ENCODE measurements at places on chromosomes 5 and 9. TPM values are rescaled to one million over a fixed set of nuclear protein-coding genes. Genes with fewer than 3 reads are reported as not detected.

DNA sequence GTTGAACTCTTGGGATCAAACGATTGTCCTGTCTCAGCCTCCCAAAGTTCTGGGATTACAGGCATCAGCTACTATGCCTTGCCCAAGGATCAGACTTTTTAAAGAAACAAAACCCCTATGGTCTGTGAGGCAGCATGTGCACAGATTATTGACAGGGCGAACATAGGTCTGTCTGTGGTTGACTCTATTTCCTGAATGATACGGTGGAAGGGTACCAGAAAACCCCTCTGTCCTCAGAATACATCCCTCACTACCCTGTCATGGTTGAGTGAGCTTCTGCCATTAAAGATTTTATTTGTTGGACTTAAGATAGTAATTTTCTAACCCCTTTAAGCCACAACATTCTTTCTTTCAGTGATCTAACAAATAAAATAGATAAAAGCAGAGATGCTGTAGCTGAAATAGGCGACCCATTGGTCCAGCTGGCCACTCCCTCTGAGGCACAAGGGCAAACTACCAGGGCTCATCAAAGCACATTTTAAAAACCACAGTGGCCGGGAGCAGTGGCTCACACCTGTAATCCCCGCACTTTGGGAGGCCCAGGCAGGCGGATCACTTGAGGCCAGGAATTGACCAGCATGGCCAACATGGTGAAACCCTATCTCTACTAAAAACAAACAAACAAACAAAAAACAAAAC, 84.9 kb upstream of the ANKRD55 start:
- DNase-seq, result no peak

Gene PTGES
- 0.41 TPM for total RNA-seq

DNA sequence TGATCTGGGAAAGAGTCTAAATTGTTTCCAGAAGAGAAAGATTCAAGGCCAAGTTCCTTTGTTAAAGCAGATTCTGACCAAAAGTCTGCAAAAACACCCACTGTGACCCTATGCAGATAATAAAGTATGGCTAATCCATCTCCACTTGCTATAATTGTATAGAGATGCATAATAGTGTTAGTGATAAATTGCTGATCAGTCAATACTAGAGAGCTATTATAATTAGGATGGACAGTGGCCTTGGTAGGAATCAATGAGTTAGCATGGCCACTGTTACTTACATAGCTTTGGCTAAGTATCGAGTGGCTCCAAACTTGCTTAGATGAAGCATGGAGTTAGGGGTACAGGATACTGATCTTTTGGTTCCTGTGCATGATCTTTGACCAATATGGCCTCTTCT, 683.4 kb upstream of the MEF2C start:
- DNase-seq, result no peak

GRCh38 chr5:103114440-103114839, 5.5 kb downstream of the GIN1 start:
- no peak for DNase-seq

- DNase-seq, result peak; percentile 65
Measured at GRCh38 chr9:98222885-98223691, 30.7 kb upstream of the CORO2A start.

DNA sequence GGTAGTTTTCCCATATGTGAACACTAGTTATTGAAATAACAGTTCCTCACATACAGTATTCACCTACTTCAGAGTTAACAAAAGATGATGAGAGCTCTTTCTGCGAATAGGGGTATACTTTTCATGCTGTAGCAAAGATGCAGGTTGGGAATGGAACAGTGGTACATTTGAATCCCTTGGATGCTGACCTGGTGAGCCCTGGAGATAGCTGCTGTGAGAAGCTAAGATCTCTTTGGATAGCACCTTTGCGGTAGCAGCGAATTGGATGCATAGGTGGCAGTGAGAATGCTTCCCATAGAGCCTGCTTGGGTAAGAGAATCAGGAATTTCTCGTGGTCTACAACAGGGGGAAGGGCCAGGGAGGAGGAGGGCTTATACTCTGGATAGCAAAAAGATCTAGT, 61.2 kb downstream of the NUP214 start:
- DNase-seq, result no peak

GRCh38 chr5:86890375-86890774, 272.6 kb downstream of the COX7C start:
- no peak for DNase-seq

Gene KCNV2
- not detected for total RNA-seq

DNA sequence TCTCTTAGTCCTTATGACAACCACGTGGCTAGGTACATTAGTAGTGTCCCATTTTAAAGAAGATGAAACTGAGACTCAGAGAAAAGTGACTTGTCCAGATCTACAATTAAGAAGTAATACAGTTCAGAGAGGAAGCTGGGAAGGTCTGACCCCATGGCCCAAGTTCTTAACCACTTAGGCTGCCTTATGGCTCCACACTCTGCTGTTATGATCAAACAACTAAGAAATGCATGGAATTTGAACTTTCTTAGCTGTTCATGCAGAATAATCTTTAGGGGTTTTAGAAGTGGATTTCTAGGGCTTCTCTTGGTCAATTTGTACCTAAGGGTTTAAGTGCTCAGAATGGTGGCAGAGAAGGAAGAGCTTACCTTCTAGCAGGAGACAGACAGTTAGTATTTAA, 128.0 kb upstream of the MSX2 start:
- DNase-seq, result no peak

Gene BTNL8
- total RNA-seq, result 0.13 TPM

Gene SPINK13
- total RNA-seq, result not detected

DNA sequence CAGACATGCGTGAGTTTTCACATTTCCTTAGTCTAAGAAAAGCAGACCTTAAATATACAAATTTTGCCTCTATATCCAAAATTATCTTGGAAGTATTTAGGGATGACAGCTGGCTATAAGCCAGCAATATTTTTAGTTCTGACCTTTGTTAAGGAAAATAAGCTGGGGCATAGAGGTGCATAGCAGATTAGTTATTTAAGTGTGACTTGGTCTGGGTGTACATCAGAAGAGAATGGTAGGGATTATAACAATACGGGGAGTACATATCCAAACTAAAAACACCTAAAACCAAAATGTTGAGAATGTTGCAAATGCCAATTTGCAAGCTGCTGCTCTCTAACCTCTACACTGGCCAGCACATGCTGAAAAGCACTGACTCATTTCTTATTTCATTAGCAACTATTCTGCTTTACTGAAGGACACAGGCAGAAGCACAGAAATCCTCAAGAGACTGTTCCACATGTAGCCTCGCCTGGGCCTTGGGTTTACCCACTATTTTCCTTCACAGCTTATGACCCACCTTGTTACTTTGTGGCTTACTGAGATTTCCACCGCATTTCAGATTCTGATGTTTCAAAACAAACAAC, 22.3 kb downstream of the LEAP2 start:
- no peak for DNase-seq

GRCh38 chr9:75084081-75084672, 3.8 kb downstream of the NMRK1 start:
- no peak for DNase-seq

DNA sequence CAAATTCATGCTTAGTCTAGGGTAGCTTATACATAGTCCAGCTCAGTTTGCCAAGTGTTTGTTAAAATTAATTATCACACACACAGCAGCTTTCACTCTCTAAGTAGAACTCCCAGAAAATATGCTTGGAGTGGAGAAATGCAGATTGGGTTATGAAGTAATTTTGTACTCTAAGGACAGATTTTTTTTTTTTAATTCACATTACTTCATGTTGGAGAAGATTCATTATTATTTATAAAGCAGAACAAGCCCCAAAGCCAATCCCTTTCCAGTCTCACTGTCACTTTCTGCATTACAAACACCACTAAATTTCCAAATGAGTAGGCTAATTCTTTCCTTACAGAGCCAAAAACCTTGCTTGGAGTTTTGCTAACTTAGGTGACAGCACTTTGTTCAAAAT, 11.7 kb upstream of the C9orf72 start:
- no peak for DNase-seq

DNA sequence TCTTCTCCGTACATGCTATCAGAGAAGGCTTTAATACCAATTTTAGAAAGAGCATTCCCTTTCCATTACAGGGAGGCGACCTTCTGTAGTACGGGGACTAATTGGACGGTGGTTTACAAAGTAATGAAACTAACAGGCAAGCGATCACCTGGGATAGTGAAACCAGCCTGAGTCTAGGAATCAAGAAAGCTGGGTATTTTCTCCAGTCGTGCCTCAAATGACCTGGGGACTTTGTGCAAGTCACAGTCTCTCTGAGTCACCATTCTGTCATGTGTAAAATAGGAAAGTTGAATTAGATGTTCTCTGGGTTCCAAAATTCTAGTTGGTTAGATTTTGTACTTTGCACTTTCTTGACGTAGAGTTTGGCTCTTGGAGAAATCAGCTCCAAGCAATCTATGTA, 22.7 kb upstream of the SSBP2 start:
- no peak for DNase-seq

Gene ARID3C
- total RNA-seq, result not detected

DNA sequence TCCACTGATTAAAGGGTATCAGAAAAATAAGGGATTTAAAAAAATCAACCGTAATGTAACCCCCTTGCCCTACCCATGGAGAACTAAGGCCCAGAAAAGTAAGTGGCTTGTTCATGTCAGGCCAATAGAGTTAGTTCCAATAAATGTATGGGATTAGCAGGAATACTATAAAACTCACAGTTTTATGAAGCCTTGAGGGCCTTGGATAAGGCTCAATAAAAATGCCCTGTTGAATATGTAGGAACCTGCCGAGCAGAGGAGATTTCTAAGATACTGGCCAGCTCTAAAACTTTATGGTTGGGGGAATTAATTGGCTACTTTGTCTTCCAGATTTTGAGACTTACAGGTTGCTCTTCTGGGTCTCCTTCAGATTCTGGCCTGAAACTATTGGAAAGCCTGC, 231.0 kb downstream of the GLIS3 start:
- no peak for DNase-seq

All from HT-29 (cell line).